NCI-H1694 treated with DMSO at 0.1 percent for 48 hours (cell line): ENCODE measurements at places on chromosomes 13 and 19.

GRCh38 chr19:5536337-5536894 is 31.3 kb downstream of the TINCR start:
- no peak for DNase-seq

DNA sequence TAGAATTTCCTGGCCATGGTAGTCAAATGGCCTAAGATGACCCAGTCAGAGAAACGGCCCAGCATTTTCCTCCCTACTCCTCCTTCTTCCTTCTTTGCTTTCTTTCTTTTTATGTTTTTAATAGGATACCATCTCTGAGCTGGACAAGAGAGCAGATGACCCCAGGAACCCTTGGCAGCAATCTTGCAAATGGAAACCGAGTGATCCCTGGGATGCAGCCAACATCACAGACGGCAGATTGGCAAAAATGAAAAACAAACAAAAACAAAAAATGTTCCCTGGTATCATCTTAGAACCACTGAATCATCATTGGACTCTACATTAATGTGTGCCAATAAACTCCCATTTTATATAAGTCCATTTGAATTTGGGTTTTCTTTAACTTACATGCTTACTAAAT is 424.4 kb downstream of the FGF14 start:
- peak; percentile 60 for DNase-seq

GRCh38 chr13:25819856-25820530 is 231.8 kb downstream of the SHISA2 start:
- no peak for DNase-seq

GRCh38 chr19:2329149-2329478 is 630 bp downstream of the SPPL2B start:
- DNase-seq = no peak

DNA sequence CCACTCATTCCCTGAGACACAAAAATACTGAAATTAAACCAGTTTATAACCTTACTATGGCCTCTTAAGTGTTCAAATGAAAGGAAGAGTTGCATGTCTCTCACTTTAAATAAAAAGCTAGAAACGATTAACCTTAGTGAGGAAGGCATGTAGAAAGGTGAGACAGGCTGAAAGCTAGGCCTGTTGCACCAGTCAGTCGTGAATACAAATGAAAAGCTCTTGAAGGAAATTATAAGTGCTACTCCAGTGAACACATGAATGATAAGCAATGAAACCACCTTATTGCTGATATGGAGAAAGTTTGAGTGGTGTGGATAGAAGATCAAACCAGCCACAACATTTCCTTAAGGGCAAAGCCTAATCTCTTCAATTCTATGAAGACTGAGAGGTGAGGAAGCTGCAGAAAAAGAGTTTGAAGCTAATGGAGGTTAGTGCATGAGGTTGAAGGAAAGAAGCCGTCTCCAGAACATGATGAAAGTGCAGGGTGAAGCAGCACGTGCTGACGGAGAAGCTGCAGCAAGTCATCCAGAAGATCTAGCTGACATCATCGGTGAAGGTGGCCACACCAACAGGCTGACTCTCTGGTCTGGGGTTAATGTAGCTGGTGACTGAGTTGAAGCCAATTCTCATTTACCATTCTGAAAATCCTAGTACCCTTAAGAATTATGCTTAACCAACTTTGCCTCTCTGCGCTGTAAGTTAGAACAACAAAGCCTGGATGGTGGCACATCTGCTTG is 94.5 kb upstream of the TEX29 start:
- DNase-seq = no peak

DNA sequence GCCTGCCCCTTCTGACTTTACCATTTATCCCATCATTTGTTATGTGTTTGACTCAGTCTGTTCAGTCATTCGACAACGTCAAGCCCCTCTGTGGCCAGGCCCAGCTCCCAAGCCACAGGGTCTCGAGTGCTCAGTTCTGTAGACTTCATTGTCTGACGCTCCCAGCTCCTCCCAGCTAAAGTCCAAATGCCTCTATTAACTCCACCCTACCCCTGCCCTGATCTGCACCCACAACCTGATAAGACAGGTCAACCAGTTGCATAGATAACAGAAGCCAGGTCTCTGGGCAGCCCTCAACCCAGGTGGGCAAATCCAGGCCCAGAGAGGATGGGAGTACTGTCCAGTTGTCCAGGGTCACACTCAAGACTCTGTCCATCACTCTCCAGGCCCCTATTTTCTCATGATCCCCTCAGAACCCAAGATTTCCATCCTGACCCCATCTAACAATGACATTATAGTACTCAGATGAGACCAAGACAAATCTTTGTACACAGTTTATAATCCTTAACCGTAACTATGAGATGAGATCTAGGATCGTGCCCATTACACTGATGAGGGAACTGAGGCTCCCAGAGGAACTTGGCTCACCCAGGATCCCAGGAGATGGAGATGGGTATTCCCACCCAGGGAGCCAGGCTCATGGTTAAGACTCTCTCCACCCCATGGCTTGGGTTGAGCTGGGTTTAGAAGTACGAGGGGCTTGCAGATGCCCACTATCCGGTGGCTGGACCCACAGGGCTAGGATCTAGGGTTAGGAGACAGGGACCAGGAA is 1.1 kb downstream of the TM6SF2 start:
- DNase-seq = no peak

DNA sequence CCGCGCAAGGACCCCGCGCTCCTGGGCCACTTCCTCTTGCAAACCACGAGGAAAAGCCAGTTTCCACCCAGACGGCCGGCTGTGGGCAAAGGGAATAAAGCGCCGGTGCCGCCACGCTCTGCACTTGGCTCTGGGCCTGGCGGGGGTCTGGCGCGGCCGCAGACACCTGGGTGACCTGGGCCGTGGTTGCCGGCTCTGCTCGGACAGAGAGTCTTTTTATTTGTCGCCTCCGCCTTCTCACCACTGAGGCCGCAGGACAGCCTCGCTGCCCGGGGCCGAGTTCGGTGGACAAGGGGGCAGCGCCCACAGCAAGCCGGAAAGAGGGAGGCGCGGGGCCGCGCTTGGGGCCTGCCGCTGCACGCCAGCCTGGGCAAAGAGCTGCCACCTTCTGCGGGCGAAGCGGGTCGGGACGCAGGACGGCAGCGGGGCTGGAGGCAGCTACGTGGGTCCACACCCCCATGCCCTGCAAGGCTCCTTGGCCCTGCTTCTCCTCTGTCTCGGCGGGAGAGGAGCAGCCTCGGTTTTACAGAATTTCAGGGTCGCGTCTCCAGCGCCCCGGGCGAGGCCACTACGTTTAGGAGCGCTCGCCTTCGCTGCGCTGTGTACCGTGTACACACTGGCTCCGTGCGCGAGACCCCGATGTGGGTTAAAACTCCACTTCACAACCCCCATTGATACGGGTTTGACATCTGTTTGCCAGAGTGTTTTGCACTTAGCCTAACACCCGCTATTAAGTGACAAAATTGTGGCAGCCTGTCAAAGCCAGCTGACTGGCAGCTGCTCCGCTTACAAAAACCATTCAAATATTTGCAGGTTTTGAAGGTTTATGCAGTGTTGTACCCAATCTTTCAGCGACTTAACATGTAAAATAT is 13.0 kb upstream of the SOX1 start:
- DNase-seq = no peak

- DNase-seq = no peak
Measured at GRCh38 chr13:84294576-84294975, 412.3 kb upstream of the SLITRK1 start.

- no peak for DNase-seq
Measured at GRCh38 chr13:79171141-79172061, 234.7 kb downstream of the RBM26 start.

DNA sequence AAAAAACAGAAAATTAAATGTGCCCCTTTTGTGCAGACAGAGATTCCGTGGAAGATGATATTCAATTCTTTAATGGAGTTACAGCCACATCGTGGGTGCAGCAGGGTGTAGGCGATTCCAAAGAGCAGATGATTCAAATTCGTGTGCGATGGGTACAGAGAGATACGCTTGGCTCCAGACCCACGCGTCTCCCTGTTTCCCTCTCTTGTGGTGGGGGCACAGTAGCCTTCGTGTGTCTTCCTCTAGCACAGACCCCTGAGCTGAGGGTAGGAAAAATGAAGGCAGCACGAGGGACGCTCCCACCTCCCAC is 4.8 kb downstream of the TSPAN16 start:
- DNase-seq = no peak

DNA sequence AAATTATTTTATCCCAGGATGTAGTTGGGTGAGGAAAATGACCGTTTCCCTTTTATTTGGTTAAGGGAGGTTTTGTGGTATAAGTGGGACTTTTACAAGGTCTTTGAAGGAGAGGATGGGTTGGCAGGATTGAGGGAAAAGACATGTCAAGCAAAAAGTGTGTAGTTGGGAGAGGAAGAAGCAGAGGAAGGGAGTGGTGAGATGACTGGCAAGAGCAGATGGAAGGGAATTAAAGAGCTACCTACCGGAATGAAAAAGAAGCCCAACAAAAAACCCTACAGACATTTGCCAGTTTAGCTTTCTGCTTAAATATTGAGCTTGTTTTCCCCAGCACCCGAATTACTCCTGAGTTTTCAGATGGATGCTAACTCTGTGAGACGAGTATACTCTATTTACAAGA is 19.6 kb downstream of the FRY start:
- no peak for DNase-seq

- no peak for DNase-seq
Measured at GRCh38 chr19:53813996-53814395, 10.1 kb downstream of the NLRP12 start.

DNA sequence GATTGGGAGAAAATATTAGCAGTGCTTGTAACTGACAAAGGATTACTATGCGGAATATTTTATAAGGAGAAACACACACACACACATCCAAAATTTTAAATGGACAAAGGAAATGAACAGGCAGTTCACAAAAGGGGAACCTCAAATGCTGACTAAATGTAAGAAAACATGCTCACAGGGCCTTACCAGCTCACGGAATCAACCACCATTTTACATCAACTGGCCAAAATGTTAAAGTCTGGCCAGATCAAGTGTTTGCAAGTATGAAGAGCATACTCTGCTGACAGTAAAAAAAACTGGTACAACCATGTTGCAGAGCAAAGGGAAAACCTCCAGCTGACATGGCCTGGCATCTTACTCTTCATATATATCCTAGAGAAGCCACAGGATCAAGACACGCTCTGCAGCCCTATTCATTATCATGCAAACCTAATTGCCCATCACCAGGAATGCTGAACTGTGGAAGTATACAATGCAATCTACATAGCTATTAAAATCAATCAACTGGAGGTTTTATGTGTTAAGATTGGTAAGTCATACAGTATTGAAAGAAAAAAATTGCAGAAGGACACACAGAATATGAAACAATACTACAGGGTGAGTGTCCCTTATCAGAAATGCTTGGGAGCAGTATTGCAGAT is 124.4 kb downstream of the RNF17 start:
- DNase-seq = no peak

DNA sequence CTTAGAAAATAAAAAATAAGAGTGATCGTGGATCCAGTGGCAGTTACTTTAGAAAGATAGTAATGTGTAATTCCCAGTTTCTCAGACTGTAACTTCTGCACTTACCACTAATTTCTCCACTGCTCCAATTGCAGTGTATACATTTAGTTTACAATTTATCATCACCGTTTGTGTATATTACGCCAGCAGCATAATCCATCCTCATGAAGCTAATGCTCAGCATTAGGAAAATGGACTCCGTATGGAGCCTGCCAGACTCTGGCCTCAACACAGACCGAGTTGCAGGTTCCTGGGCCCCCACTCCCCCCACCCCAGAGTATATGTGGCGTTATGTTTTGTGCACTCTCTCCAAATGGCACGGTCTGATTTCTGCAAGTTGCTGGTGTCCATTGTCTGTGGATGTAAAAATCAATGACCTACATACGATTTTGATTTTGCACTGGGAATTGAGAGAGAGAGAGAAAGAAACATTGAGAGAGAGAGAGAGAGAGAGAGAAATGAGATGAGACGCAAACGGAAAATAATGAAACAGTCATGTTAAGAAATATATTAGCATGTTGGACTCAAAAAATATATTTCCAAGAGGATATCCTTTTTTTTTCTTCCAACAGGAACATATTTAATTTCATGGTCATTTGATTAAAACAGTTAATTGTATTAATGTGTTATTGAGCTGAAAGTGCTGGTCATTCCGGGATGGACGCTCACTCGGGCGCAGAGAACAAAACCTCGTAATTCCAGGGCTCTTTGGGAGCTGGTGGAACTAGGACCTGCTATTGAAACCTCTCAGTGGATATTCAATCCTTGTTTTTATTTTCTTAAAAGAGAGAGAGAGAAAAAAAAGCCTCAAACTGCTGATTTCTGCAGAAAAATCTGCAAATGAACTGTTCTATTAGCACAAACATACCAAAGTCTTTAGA is 278.8 kb downstream of the TSHZ3 start:
- no peak for DNase-seq

- no peak for DNase-seq
Measured at GRCh38 chr19:16337809-16338469, 13.3 kb downstream of the KLF2 start.

- peak; percentile 2 for DNase-seq
Measured at GRCh38 chr19:27775395-27775794, 1437.6 kb downstream of the UQCRFS1 start.

- DNase-seq = no peak
Measured at GRCh38 chr13:41289463-41289881, 21.6 kb upstream of the NAA16 start.

DNA sequence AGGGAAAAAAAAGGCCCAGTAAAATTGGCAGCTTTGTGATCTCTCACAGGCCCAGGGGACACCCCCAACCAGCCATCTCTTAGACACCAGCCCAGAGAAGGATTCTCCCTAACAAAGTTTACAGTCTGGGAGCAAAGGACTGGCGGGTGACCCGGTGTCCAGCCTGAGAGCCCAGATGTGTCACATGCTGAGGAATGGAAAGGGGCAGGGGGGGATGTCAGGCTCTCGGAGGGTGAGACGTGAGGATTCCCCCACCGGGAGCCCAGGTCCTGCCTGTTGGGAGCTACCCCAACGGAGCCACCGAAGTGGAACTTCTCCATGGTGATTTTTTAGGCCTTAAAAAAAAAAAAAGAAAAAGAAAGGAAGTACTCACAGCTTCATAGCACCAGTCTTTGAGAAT is 4.8 kb upstream of the CTXN1 start:
- DNase-seq = no peak

GRCh38 chr19:40641281-40641680 is 40.1 kb downstream of the LTBP4 start:
- no peak for DNase-seq
